ENCODE measurements at places on chromosomes 2 and 18.

GRCh38 chr18:41449612-41450011, 505.4 kb upstream of the PIK3C3 start:
- DNase-seq = no peak

GRCh38 chr2:184532551-184532950, 65.8 kb upstream of the ZNF804A start:
- no peak for DNase-seq

- DNase-seq = no peak
These were observed 1.8 kb downstream of the SLC9A4 start for GRCh38 chr2:102474785-102475184.

DNA sequence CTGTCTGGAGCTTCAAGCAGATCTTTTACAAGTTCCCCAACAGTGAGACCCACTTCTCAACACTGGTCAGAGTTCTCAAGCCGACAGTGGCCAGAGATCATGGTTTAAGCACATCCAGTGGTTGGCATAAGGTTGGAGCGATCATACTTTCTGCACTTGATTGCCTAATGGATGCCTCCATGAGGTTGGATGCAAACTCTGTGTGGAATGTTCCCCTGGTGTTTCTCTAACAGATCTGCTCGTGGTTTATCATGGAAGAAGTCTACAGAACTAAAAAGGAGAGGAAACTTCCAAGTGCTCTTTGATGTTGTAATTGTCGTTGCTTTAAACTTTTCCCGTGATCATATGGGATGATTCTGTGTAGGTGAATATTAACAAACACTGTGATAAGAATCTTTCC, 60.7 kb downstream of the SH3RF3 start:
- DNase-seq = no peak

GRCh38 chr2:1162768-1163584, 212.3 kb downstream of the SNTG2 start:
- peak; percentile 42 for DNase-seq

GRCh38 chr2:48015421-48015820, 109.1 kb upstream of the FBXO11 start:
- DNase-seq = no peak

DNA sequence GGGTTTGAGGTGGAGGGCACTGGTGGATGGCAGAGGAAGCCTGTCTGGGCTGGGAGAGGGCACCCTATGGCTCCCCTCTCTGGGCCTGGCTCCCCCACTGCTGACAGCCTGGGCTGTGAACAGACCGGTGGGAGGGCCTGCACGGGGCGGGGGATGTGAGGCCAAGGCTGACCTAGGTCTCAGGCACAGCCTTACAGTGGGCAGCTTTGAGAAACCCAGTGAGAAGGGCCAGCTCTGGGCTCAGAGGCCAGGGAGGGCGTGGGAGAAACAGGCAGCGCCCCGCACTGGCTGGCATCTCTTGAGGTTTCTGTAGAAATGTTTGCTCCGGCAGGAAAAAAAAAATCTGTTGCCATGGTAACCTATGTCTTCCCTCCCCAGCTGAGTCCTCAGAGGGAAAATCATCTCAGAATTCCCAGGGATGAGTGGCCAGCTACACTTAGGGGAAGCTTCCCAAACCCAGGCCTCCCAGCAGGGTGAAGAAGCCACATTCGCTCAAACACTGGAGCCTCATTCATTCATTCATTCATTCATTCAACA, 71.7 kb upstream of the TAF1B start:
- DNase-seq = no peak

DNA sequence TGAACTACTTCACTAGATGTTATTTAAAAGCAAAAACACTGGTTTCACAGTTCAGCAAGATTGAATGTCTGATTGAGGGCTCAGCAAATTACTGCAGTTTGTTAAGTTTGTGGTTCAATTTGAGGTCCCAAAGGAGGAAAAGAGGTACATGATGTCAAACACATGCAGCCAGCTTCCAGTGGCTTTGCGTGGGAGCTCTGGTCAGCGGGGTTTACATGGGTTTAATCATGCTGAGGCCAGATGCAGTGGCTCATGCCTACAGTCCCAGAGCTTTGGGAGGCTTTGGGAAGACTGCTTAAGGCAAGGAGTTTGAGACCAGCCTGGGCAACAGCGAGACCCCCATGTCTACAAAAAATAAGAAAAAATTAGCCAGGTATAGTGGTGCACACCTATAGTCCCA, 111.5 kb downstream of the MAPK4 start:
- DNase-seq = peak; percentile 62

GRCh38 chr2:10504370-10504993, 56.4 kb upstream of the ODC1 start:
- no peak for DNase-seq

DNA sequence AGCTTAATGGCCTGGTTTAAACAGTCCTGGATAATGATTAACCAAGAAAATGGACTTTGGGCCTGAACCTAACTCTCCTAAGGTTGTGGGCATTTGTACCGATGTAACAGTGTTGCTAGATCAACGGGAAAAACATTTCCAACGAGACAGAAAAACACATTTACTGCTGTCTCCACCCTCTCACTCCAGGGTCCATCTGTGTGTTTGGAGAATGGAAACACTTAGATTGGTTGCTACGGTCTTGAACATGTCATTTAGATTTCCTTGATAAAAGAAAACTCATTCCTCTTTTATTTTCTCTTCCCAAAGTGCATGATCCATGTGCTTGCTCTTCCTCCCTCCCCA, 88.0 kb downstream of the SOCS6 start:
- DNase-seq = no peak

- no peak for DNase-seq
These were observed 1540.8 kb upstream of the PIK3C3 start for GRCh38 chr18:40414155-40414754.

Measured in NB4 (cell line).